ENCODE measurements at places on chromosomes 7 and 10. TPM values are rescaled to one million over a fixed set of nuclear protein-coding genes. Genes with fewer than 3 reads are reported as not detected.

DNA sequence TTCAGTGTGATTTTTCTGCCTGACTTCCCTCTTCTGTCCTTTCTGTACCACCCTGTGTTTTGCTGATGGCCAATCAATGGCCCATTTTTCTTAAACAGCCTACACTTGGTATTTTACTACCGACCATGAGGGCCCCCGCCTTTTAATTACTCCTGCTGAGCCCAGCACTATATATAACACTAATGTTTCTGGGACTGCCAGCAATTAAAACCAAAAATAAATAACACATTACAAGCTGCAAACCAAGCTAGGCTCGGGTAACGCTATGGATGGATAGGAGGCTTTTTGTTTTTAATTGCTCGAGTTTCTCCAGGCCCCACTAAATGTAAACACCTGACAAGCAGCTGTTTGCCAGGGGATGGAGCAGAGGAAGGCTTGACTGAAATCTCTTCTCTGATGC lies 915.4 kb upstream of the AUTS2 start:
- no peaks in the 10 kb centered on the region for H3K27me3 ChIP-seq
- no peaks in the 10 kb centered on the region for H3K36me3 ChIP-seq
- H3K4me3 ChIP-seq: no peak overlapping the region
- no peak overlapping the region for H3K27ac ChIP-seq
- H3K4me1 ChIP-seq: no peaks in the 10 kb centered on the region

GRCh38 chr7:127732306-127732705 lies 80.3 kb downstream of the SND1 start:
- H3K27me3 ChIP-seq: no peaks in the 10 kb centered on the region
- no peak overlapping the region for H3K27ac ChIP-seq
- H3K4me3 ChIP-seq: no peak overlapping the region
- no peaks in the 10 kb centered on the region for H3K4me1 ChIP-seq
- DNase-seq: no peak

DNA sequence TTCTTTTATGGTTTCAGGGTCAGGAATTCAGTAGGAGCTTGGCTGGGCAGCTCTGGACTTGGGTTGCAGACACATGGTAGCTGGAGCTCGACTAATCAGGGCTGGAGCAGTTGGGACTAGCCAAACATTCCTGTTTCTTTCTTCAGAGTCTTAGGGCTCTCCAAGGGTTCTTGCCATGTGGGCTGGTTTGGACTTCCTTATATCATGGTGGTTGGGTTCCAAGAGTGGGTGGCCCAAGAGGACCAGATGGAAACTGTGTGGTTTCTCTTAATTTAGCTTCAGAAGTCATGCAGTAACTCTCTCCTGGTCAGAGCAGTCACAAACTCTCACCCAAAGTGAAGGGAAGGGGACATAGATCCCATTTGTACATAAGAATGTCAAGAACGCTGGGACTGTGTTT lies 270.1 kb upstream of the FZD1 start:
- no peak overlapping the region for H3K4me3 ChIP-seq
- no peak for DNase-seq
- H3K27ac ChIP-seq: no peak overlapping the region
- no peaks in the 10 kb centered on the region for H3K4me1 ChIP-seq

SORBS1 gene
- total RNA-seq: 1.8 TPM

DNA sequence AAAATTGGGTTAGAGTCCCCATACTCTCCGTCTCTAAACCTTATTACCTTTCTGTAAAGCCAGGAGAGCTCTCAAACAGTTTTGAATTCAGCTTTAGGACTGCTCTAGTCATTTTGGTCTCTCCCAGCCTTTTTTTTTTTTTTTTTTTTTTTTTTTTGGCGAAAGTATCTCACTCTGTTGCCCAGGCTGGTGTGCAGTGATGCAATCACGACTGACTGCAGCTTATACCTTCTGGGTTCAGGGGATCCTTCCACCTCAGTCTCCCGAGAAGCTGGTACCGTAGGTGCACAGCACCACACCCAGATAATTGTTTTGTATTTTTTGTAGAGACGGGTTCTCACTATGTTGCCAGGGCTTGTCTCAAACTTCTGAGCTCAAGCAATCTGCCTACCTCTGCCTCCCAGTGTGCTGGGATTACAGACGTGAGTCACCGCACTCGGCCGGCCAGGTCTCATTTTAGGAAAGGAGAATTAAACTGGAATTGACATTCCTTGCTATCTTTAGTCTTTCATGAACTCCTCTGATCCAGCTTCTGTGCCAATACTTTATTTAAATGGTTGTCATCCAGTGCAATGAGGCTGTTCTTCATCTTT lies 31.4 kb upstream of the RSU1 start:
- no peak overlapping the region for H3K27ac ChIP-seq
- no peaks in the 10 kb centered on the region for H3K4me1 ChIP-seq
- no peaks in the 10 kb centered on the region for H3K27me3 ChIP-seq
- H3K36me3 ChIP-seq: no peaks in the 10 kb centered on the region
- DNase-seq: no peak
- H3K4me3 ChIP-seq: no peak overlapping the region

LHPP gene
- total RNA-seq: 15.3 TPM

GRCh38 chr7:152913492-152913891 lies 153.9 kb downstream of the ACTR3B start:
- DNase-seq: no peak
- H3K4me3 ChIP-seq: no peak overlapping the region
- H3K27ac ChIP-seq: no peak overlapping the region

HTRA1 gene
- total RNA-seq: not detected

CPN1 gene
- total RNA-seq: not detected

GRCh38 chr7:81608748-81609382 lies 161.0 kb downstream of the HGF start:
- no peak overlapping the region for H3K27ac ChIP-seq
- no peak overlapping the region for H3K4me3 ChIP-seq
- DNase-seq: no peak
- H3K36me3 ChIP-seq: no peaks in the 10 kb centered on the region
- no peaks in the 10 kb centered on the region for H3K4me1 ChIP-seq
